ENCODE measurements at places on chromosomes 16 and 17.

DNA sequence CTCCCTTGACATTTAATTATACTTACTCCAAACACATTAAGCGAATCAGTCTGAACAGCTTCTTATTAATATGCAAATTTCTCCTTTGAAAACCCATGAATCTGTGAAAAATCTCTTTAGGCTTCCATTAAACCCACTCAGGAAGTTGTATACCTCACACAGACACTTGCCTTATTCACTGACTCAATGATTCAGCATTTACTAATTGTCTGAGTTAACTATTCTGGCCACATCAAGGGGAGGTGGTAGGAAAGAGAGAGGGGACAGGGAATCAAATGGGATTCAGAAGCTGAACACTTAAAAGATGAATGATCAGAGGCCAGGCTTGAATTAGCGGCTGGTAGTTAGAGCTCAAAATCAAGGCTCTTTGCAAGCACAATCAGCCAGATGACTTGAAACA is 70.0 kb downstream of the HS3ST3A1 start:
- no peak for DNase-seq

GRCh38 chr16:52963212-52963854 is 89.4 kb downstream of the CHD9NB start:
- no peak for DNase-seq

GRCh38 chr17:47728214-47728877 is 4.7 kb upstream of the TBX21 start:
- no peak for DNase-seq

- DNase-seq: no peak
Measured at GRCh38 chr17:29616300-29617048, 6.2 kb downstream of the CORO6 start.

DNA sequence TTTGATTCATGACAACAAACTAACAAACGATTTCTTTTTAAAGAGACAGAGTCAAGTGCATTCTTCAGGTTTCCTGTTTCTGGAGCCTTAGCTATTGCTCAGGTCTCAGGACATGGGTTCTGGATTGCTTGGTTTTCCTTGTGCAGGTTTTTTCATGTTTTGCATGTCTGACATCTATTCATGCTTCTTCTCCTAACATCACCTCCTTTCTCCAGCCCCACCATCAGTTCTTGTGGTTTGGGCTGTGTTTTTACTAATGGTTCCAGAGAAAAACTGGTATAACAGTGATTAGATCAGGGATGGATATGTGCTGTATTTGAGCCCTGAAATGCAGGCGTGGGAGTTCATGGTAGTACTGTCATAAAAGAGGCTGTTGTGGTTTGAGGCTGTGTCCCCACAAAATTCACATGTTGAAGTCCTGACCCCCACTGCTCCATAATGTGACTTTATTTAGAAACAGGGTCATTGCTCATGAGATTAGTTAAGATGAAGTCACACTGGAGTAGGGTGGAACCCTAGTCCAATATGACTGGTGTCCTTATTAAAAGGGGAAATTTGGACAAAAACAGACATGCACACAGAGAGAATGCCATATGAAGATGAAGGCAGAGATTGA is 67.9 kb downstream of the IRX6 start:
- no peak for DNase-seq

- DNase-seq: no peak
Measured at GRCh38 chr16:2032285-2033056, 5.8 kb downstream of the NHERF2 start.
